ENCODE measurements at places on chromosomes 5 and 9. TPM values are rescaled to one million over a fixed set of nuclear protein-coding genes. Genes with fewer than 3 reads are reported as not detected.

OMD gene
- total RNA-seq: not detected

TSLP gene
- total RNA-seq: not detected

OLFML2A gene
- not detected for total RNA-seq

FCN2 gene
- not detected for total RNA-seq

SPAG8 gene
- 0.78 TPM for total RNA-seq

ERMP1 gene
- 75.8 TPM for total RNA-seq

SLU7 gene
- total RNA-seq: 13.2 TPM
